A549 treated with ZK216348 at 1 μM for 4 hours (cell line): ENCODE measurements at places on chromosomes 6 and 20. TPM values are rescaled to one million over a fixed set of nuclear protein-coding genes. Genes with fewer than 3 reads are reported as not detected.

The TGM3 gene
- 0.07 to 0.22 TPM (median 0.08 TPM) in 3 of 5 replicates, not detected in the others for total RNA-seq

The SOX18 gene
- 1.4 to 3.4 TPM (median 2.6 TPM) in 5 replicates for total RNA-seq

The PRPH2 gene
- 0.07 TPM in 1 of 5 replicates, not detected in the others for total RNA-seq

The ULBP3 gene
- total RNA-seq, result 3.4 to 5.0 TPM (median 3.6 TPM) in 5 replicates

The NOX3 gene
- total RNA-seq, result not detected in 5 replicates

The CST2 gene
- total RNA-seq, result 0.28 to 0.83 TPM (median 0.50 TPM) in 4 of 5 replicates, not detected in the other

The SLC17A9 gene
- total RNA-seq, result 0.35 TPM in 1 of 5 replicates, not detected in the others

The IL17F gene
- total RNA-seq, result not detected in 5 replicates

The KCNQ2 gene
- total RNA-seq, result 0.39 to 0.87 TPM (median 0.57 TPM) in 5 replicates

The EPB41L2 gene
- total RNA-seq, result 32.4 to 57.4 TPM (median 38.7 TPM) in 5 replicates

The ASIP gene
- not detected in 5 replicates for total RNA-seq

The CLPSL1 gene
- not detected in 5 replicates for total RNA-seq

The OR2H2 gene
- not detected in 5 replicates for total RNA-seq

The HTR1E gene
- total RNA-seq, result not detected in 5 replicates

The GPR31 gene
- total RNA-seq, result not detected in 5 replicates

The TAP2 gene
- total RNA-seq, result 10.9 to 20.6 TPM (median 17.8 TPM) in 5 replicates

The LY6G6C gene
- 0.20 to 0.42 TPM (median 0.29 TPM) in 3 of 5 replicates, not detected in the others for total RNA-seq

The KIF25 gene
- total RNA-seq, result 0.12 TPM in 1 of 5 replicates, not detected in the others

The ENPP1 gene
- 0.94 to 1.9 TPM (median 1.5 TPM) in 5 replicates for total RNA-seq

The FOXS1 gene
- total RNA-seq, result 0.40 to 1.1 TPM (median 0.76 TPM) in 4 of 5 replicates, not detected in the other

The TMEM244 gene
- total RNA-seq, result not detected in 5 replicates

The DBNDD2 gene
- 25.4 to 28.8 TPM (median 27.3 TPM) in 5 replicates for total RNA-seq

The HSPA1A gene
- total RNA-seq, result 129 to 401 TPM (median 295 TPM) in 5 replicates

The MYBL2 gene
- 66.0 to 82.8 TPM (median 79.5 TPM) in 5 replicates for total RNA-seq

The GRIK2 gene
- total RNA-seq, result 0.21 to 0.57 TPM (median 0.47 TPM) in 5 replicates

The SLC22A2 gene
- total RNA-seq, result 0.25 to 0.34 TPM in 2 of 5 replicates, not detected in the others

The UTRN gene
- 7.6 to 12.4 TPM (median 11.6 TPM) in 5 replicates for total RNA-seq

The TRIM31 gene
- total RNA-seq, result 1.1 to 1.3 TPM (median 1.1 TPM) in 5 replicates

The FHL5 gene
- not detected in 5 replicates for total RNA-seq

The PTCRA gene
- total RNA-seq, result not detected in 5 replicates

The MAP1LC3A gene
- 15.9 to 29.5 TPM (median 26.2 TPM) in 5 replicates for total RNA-seq

The BACH2 gene
- total RNA-seq, result 0.55 to 0.82 TPM (median 0.69 TPM) in 5 replicates

The GTSF1L gene
- not detected in 5 replicates for total RNA-seq

The C20orf204 gene
- total RNA-seq, result 0.13 to 0.54 TPM (median 0.42 TPM) in 5 replicates

The PARD6B gene
- total RNA-seq, result 1.8 to 3.4 TPM (median 2.4 TPM) in 5 replicates

The USP49 gene
- 0.74 to 1.9 TPM (median 1.2 TPM) in 5 replicates for total RNA-seq

The ERVFRD-1 gene
- total RNA-seq, result not detected in 5 replicates

The EBF4 gene
- total RNA-seq, result 2.3 to 2.7 TPM (median 2.4 TPM) in 5 replicates

The NKAPL gene
- total RNA-seq, result not detected in 5 replicates

The GNMT gene
- total RNA-seq, result 0.24 to 0.27 TPM in 2 of 5 replicates, not detected in the others

The GSTA3 gene
- not detected in 5 replicates for total RNA-seq

The ZNF343 gene
- 11.6 to 15.1 TPM (median 13.3 TPM) in 5 replicates for total RNA-seq

The CD93 gene
- not detected in 5 replicates for total RNA-seq

The CTAGE9 gene
- total RNA-seq, result not detected in 5 replicates

The KHDC1 gene
- 2.4 to 4.2 TPM (median 3.5 TPM) in 5 replicates for total RNA-seq

The GNAS-AS1 gene
- total RNA-seq, result not detected in 5 replicates

The BPIFB4 gene
- not detected in 5 replicates for total RNA-seq
